Muscle of arm (tissue), 14 donors: ENCODE measurements at places on chromosomes 5 and 9. TPM values are rescaled to one million over a fixed set of nuclear protein-coding genes. Genes with fewer than 3 reads are reported as not detected.

DNA sequence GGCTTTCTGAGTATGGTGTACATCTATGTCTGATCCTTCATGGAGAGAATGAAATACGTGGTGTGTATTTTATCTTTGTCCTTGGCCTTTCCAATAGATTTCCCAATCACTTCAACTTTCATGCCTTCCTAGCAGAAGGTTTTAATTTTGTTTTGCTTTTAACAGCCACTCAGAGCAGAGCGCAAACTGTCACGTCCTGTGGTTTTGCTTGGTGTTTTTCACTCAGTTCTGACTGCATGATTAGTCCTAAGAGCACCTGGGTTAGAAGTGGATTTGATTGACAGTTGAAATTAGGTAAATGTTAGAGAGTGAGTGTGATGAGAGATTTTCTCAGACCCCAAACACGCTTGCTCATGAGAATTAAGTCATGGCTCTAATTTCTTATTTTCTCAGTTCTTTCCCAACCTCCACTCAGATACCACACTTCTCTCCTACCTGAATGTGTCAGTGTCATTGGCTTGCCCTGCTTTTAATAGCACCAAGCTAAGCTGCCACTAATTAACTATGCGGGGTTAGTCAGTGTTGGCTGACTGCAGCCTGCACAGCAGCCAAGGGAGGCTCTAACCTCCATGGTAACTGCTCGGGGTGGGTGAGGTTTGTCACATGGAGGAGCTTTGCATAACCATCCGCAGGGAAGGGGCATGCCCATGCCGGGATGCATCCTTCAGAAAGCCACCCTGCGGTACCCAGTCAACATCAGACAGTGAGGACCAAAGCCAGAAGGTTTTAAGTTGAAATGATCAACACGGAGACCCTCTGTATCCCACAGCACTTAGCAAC lies 173.4 kb downstream of the NR3C1 start:
- DNase-seq: no peak

Gene CTNND2
- 0.55 TPM for polyA plus RNA-seq

Gene SLC45A2
- polyA plus RNA-seq: 1.1 TPM

- DNase-seq: no peak
These were observed 8.1 kb downstream of the ARRDC3 start for GRCh38 chr5:91374893-91375520.

DNA sequence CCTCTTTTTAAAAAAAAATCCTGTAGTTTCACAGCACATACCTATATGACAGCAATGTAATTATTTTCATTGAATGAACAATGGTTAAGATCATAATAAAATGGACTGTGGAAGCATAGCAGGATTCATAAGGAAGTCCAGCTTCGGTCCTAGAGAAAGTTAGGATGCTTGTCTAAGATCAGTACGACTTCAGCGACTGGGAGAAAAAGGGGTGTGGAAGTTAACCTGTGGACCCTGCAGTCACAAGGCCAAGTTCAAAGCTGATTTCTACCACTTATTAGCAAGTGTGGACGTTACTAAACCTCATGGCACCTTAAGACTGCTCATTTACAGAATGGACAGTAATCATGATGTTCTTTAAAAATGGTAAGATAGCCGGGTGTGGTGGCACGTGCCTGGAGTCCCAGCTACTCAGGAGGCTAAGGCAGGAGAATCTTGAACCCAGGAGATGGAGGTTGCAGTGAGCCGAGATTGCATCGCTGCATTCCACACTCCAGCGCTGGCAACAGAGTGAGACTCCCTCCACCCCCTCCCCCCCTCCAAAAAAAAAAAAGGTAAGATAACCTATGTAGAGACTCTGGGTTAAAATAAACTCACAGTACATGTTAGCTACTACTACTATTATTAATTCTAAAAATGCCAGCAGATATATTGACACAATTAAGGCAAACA lies 71.6 kb upstream of the PCA3 start:
- no peak for DNase-seq

DNA sequence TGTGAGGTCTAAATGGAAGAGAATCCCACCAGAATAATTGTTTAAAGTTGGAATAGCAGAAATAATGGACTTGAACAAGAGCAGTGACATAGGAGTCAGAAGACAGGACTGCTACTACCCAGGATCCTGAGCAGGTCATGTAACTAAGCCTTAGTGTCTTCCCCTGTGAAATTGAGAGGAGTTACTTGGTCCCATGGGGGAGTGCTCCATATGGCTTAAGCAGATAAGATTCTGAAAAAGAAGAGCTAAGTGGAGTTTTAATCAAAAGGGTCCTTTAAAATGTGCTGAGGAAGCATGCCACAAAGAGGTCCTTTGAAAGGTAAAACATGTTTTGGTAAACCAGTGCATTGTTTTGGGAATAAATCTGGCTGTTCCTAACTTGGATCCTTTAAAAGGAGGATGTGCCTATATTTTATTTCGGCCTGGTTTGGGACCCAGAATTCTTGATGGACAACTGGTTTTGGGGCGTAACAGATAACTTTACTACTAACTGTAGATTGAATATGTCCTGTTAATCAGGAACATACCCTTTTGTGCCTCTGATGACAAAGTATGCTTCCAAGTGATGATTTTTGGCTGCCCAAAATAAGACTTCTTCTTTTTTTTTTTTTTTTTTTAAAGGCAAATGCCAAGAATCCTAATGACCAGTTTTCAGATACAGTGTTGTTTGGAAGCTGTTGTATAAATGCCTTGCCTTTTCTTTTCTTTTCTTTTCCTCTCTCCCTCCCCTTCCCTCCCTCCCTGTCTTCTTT lies 5.7 kb downstream of the RCL1 start:
- DNase-seq: no peak

GRCh38 chr5:173812811-173813550 lies 75.2 kb upstream of the CPEB4 start:
- DNase-seq: no peak

Gene TNFSF8
- polyA plus RNA-seq: 0.66 TPM

- no peak for DNase-seq
These were observed 279.0 kb downstream of the GLIS3 start for GRCh38 chr9:4020755-4021296.

DNA sequence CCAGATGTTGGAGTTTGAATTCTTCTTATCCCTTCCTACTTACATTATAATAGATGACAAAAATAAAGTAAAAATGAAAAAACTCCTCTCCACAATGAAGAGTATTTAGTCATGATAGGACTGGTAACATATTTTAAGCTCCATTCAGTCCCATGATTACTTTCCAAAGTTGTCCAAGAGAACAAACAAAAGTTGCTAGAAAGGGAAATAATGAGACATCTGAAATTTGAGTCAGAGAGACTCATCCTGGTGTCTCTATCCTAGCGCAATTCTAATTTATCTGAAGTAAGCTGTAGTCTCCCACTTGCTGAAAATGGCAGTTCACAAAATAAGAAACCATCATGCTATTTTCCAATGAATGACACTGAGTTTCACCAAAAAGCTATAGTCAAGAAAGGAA lies 152.2 kb downstream of the BNC2 start:
- DNase-seq: no peak

- peak; percentile 77 for DNase-seq
These were observed 6.9 kb upstream of the WDR5 start for GRCh38 chr9:134128727-134129679.

DNA sequence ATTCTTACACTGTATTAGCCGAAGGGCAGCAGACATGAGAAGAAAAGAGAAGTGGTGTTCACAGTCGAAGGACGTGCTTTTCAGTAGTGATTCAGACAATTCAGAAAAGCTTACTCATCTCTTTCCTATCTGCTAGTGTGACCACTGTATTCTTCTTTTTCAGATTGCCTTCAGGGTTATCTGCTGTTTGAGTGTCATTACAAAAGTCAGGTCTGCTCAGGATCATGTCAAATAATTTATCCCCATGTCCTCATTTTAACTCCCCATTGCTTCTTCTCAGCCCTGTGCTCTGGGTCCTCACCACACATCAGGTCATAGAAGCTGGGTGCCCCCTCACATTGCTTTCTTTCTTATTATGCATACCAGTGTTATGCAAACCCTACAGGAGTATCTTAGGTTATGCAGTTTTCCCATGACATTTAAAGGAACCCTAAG lies 394.0 kb downstream of the CETN3 start:
- no peak for DNase-seq

- peak; percentile 35 for DNase-seq
These were observed 5.4 kb downstream of the SRFBP1 start for GRCh38 chr5:121967187-121967586.

Gene SAXO1
- polyA plus RNA-seq: 0.12 TPM

Gene GABRA6
- not detected for polyA plus RNA-seq

Gene CCL28
- 0.22 TPM for polyA plus RNA-seq

Gene PCDHGA1
- 0.86 TPM for polyA plus RNA-seq

DNA sequence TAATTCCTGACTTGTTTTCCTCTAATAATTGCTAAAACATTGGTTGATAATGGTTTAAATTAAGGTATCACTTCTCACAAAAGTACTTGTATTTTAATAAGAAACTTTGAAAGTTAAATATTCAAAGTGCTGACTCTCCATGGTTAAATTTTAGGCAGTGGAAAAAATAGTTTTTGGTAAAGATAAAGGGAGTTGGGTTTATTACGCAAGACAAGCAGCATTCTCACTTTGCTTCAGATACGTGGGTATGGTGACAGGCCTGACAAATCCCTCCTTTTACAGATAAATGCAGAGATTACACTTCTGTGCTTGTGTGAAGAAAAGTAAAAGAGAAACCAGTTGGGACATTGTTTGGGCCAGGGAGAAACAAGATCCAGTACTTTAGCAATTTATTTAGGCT lies 14.5 kb upstream of the FAM170A start:
- DNase-seq: no peak

GRCh38 chr5:137888863-137889759 lies at the start of gene PKD2L2:
PKD2L2 (plus strand) TSS chr5:137889457; CDS start chr5:137889492, 35 bp downstream.
- peak; percentile 85 for DNase-seq

- DNase-seq: no peak
These were observed 153.6 kb upstream of the CDH9 start for GRCh38 chr5:27191786-27192510.

DNA sequence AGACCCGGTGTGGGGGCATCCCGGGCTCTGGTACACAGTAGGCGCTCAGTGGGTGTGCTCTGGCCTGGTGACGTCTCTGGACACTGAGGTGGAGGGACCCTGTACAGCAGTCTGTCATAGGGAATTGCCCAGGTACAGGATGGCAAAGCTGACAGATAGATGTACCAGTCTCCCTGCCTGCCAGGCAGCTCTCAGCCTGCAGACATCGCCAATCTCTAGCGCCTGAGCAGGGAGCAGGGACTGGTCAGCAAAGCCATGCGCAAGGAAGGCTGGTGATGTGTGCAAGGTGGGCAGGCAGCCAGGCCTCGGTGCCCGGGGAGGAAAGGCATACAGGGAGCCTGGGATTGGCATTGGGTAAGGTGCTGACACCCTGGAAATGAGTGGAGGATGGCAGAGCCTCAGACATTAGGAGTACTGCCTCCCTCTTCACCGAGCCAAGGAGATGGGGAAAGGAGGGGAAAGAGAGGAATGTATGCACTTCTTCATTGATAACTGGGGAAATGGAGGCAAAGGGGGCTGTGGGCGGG lies 33.9 kb upstream of the BRD3 start:
- no peak for DNase-seq

- peak; percentile 96 for DNase-seq
These were observed at the start of gene FEM1C for GRCh38 chr5:115544436-115545350. FEM1C (minus strand) TSS chr5:115544775; CDS start chr5:115543493, 1,282 bp downstream.

- no peak for DNase-seq
These were observed 657.0 kb upstream of the WWC1 start for GRCh38 chr5:167634432-167634831.

DNA sequence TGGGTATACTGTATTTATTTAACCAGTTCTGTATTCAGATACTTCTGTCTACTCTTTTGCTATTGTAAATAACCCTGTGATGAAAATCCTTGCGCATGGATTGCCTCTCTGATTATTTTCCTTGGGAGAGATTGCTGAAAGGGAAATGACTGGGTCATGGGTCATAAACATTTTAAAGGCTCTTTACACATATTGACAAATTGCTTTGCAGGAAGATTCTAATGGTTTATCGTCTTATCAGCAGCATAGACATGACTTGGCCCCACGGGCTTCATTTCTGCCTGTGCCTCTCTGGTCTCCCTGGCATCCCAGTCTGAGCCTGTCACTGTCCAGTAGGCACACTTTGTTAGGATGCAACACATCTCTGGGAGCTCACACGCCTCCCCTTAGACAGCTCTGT lies 52.3 kb downstream of the RGS3 start:
- DNase-seq: no peak

Gene OR2S2
- not detected for polyA plus RNA-seq

DNA sequence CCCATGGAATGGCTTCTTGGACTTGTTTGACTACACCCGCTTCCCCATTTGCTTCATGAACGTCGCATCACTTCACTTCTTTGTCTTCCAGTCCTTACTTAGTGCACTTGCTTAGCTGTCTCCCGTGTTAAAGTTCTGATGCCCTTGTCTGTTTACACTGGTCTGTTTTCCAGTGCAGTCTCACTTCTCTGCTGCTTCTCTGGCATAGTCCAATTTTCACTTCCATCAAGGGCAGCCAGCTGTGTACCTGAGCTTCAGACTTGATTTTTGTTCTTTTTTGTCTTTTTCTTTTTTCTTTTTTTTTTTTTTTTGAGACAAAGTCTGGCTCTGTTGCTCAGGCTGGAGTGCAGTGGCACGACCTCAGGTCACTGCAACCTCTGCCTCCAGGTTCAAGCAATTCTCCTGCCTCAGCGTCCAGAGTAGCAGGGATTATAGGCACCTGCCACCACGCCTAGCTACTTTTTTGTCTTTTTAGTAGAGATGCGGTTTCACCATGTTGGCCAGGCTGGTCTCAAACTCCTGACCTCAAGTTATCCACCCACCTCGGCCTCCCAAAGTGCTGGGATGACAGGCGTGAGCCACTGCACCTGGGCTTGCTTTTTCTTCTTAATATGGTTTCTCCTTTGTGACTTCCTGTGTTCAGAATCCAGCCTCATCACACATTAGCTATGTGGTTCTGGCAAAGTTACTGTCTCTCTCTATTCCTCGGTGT lies 75.4 kb downstream of the LRRC70 start:
- no peak for DNase-seq

Gene SLC34A3
- 1.0 TPM for polyA plus RNA-seq

Gene PLAC8L1
- 2.0 TPM for polyA plus RNA-seq

- no peak for DNase-seq
These were observed 132.7 kb downstream of the TSSK1B start for GRCh38 chr5:113302120-113302519.
